ENCODE measurements at places on chromosomes 13 and 19. TPM values are rescaled to one million over a fixed set of nuclear protein-coding genes. Genes with fewer than 3 reads are reported as not detected.

Gene SPRED3
- polyA plus RNA-seq: 13.5 TPM

- peak; percentile 70 for DNase-seq
These were observed 199.4 kb downstream of the USP12 start for GRCh38 chr13:26971990-26972887.

Gene SEMA6B
- 31.3 TPM for polyA plus RNA-seq

Gene MBD3L3
- polyA plus RNA-seq: not detected

DNA sequence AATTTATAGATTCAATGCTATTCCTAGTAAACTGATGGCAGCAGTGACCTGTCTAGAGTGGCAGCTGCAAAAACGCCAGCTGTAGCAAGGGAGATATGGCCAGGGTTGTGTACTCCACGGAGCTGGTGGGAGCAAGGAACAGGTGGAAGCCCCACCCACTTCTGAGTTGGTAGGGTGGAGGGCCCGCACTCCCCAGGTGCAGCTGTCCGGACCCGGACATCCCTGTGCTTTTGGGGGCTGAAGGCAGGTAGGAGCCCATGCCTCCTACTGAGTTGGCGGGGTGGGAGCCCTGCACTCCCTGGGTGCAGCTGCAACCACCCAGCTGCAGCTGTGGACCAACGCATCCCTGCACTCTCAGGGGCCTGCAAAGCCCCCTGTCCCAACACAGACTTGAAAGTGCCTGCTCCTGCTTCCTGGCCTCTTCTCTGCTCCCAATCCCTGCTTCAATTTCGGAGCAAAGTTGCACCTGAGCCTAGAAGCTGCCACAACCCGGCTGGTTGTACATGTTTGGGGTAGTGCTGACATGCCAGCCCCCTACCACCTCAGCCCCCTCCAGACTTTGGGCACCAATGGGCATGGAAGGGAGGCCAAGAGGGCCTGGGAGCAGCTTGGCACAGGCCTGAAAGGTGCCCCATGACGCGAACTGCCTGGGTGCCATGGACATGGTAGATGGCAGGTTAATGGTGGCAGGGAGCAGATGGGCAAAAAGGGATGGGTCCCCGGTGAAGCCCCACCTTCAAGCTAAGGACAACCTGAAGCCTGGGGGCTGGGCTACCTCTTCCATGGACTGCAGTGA, 19.8 kb downstream of the UGGT2 start:
- DNase-seq: no peak

DNA sequence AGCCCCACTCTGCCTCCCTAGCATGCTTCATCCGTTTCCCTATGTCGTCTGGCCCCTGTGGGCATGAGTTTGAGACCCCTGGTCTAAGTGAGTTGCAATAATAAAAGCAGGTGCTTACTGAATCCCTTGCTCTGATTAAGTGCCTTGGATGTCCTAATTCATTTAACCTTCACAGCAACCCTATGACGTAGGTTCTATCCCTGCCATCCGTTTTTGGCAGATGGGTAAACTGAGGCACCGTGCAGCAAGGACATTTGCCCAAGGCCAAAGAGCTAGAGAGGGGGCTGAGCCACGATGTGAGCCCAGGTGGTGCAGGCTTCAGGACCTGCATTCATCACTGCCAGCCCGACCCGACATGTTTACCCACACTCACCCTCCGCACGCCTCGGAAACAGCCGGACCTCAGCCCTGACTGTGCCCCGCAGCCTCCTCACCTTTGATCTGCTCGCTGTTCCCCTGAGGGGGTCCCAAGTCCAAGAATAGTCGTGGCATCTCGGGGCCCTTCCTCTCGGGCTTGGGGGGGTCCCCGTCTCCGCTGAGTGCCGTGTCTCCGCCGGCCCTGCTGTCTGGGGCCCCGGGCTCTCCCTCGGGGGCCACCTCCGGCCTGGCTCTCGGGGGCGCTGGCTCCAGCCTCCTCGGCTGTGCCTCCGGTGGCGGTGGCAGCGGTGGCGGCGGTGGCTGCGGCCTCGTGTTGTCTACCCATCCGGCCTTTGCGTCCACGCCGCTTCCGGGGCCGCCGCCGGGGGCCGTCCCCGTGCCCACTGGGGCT, 14.5 kb downstream of the LMTK3 start:
- no peak for DNase-seq

DNA sequence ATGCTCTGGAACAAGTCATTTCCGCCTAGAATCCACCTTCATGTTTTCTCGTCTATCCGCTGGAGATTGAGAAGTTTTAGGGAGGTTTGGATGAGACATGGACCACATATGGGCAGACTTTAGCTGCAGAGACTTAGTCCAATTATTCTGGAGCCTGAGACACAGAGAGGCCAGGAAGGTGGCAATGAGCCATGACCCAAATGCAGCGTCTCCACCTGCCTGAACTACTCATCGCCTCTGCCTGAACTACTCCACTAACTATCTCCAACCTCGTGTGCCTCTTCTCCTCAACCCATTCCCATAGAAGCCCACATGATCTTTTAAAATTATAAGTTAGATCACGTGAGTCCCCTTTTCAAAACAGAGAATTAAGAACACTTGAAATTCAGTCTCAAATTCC, 5.6 kb downstream of the PLEKHA4 start:
- DNase-seq: no peak

- no peak for DNase-seq
These were observed 867.7 kb downstream of the PCDH9 start for GRCh38 chr13:66362485-66362884.

- no peak for DNase-seq
These were observed 3.5 kb downstream of the TMEM255B start for GRCh38 chr13:113762538-113762937.

GRCh38 chr13:22773465-22773864, 407.3 kb upstream of the SGCG start:
- no peak for DNase-seq

Gene CYP2S1
- 97.9 TPM for polyA plus RNA-seq

Gene GPX4
- polyA plus RNA-seq: 693 TPM
